ENCODE measurements at places on chromosomes 6 and 20.

DNA sequence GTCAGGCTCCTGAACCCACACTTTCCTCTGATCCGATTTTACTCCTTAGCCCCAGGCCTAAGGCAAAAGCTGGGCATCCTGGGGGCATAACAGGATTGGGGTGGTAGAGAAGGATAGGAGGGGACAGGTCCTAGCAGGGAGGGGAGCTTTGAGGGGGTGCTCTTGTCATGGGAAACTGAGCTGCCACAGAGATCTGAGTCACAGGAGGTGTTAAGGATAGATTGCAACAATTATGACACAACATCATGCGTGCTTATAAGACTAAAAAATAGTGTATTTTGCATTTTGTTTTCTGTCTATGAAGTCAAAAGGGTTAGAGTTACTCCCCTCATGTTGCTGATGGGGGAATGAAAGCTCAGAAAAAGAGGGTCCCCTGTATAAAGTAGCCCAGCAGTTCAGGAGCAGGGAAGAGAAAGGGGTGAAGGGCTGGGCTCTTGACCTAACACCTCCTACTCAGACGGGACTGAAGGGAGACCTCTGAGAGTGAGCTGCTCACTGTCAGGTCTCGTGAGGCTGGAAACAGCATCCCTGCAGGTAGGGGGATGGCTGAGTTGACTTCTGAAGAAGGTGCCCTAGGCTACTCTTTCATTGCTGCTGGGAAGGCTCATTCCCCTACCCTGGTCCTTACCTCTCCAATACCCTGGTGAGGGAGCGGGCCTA is 2.0 kb downstream of the GLP1R start:
- DNase-seq, result no peak

DNA sequence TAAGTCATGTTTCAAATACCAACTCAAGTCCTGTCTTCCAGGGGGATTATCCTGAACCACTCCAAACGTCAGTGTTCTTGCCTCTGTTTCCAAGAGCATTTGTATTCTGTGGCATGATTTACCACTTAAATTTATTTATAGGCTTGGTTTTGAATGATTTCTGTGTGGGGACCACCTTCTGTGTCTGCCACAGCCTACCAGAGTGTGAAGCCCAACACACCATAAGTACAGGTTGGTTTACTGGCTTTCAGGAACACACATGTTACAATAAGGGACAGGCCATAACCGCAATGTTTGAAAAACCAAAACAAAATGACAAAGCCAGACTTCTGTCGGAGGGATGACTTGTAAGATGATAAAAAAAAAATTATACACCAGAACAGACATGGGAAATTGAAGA is 56.5 kb upstream of the MAP3K7 start:
- DNase-seq, result no peak

GRCh38 chr6:64984948-64985347 is 722.1 kb downstream of the EYS start:
- DNase-seq, result no peak

- DNase-seq, result no peak
These were observed 32.0 kb upstream of the TCF21 start for GRCh38 chr6:133856911-133857310.

- no peak for DNase-seq
These were observed 68.4 kb upstream of the SMLR1 start for GRCh38 chr6:130758813-130759212.

- DNase-seq, result no peak
These were observed 6.6 kb downstream of the ECI2 start for GRCh38 chr6:4128748-4129147.

DNA sequence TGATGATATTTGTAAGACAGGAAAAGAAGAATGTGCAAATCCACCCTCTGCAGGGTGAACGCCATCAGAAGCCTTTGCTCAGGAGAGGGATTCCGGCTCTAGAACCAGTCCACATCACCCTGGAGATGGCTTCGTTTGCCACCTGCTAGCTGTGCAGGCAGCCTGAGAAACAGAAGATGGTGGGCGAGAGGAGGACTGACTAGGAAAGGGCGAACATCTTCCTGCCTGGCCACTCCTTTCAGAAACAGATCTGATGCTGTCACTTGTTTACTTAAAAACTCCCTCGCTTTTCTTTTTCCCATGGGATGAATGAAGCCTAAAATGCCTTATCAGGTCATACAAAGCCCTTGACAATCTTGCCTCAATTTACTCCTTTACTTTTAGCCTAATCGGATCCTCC is 1.2 kb downstream of the PTPRA start:
- DNase-seq, result no peak

DNA sequence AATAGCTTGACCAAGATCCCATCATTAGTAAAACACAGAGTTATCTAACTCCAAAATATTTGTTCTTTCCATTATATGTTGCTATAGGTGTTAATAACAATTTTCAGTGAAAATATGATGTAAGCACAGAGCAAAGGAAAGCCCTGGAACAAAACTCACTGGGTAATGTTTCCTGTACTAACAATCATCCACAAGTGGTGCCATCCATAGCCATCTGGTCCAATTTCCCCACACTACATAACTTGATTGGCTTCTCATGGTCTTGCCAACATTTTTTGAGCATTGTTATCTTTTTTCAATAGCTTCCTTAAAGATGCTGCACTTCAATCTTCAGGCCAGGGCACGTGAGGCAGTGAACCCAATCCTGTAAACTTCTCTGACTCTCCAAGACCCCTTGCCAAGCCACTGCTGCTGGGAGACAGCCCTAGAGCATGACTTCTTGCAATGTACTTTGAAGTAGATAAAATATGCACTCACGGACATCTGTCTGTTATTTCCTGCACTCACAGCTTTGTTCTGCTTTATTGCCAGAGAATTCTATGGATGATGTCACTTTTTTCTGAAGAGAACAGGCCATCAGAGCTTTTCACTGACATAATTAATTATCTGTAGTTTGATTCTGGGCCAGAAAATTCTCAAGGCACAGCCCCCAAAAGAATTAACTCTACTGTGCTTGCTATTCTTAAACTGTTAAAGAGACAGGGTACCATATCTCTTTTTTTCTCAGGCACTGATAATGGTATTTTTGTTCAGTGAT is 97.5 kb upstream of the TMEM30A start:
- no peak for DNase-seq

DNA sequence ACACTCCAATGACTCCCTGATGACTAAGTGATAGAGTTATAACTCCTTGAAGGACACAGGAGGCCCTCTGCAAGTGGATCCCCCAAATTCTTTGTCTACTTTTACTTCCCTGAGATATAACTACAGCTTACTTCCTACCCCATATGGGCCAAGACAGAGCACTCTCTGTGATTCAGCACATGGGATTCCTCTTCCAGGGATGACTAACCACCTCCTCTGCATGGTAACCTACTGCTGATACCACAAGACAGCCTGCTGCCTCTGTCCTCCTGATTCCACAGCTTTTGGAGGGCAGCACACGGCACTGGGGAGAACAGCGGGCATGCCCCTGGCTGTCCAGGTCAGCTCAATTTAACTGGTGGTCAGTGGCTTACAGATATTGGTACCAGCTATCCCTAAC is 675.7 kb upstream of the AGPAT4 start:
- no peak for DNase-seq
